ENCODE measurements at places on chromosomes 7 and 10.

- no peak for DNase-seq
Measured at GRCh38 chr10:59346321-59346720, 16.0 kb downstream of the FAM13C start.

DNA sequence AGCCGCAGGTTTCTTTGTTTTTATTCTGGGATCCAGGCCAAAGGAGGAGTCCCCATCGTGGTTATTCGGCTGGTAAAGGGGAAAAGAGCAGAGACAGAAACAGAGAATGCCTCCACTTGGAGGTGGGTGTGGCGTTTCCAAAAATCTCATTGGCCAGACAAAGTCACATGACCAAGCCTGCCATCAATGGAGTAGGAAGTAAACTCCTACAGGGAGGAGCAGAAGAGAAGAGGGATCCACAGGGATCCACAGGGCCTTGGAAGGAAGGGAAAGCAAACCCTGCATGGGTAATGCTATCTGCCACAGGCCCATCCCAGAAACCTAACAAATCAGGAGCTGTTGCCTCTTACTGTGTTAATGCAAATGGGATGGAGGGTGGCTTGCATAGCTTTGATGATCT lies 425.7 kb upstream of the GALNT17 start:
- DNase-seq, result no peak

- DNase-seq, result no peak
Measured at GRCh38 chr7:123398921-123399320, 135.5 kb downstream of the IQUB start.

DNA sequence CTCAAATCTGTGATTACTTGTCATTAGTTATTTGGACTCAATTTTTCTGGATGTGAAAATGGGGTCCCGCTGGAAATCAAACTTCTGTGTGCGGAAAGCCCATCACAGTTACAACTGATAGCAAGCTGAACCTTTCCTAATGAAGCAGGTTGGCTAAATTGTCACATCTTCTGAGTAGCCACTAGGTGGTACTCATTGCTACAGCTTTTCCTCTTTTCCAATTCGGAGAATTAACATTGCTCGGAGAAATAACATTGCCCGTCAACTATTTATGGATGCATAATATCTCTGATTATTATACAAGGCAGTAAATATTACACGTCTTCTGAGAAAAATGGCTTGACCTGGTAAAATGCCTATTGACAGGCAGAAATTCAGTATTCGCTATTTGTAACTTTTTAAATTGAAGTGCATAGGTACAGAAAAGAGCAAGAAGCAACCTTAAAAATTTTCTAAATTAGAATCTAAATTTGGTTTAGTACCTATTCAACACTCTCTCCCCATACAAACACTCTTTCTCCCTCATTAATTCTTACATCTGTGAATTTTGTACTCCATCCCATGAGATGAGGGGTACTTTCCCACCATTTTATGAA lies 17.3 kb upstream of the BLOC1S2 start:
- no peak for DNase-seq

- DNase-seq, result no peak
Measured at GRCh38 chr7:6172224-6172909, 100.1 kb downstream of the CYTH3 start.

DNA sequence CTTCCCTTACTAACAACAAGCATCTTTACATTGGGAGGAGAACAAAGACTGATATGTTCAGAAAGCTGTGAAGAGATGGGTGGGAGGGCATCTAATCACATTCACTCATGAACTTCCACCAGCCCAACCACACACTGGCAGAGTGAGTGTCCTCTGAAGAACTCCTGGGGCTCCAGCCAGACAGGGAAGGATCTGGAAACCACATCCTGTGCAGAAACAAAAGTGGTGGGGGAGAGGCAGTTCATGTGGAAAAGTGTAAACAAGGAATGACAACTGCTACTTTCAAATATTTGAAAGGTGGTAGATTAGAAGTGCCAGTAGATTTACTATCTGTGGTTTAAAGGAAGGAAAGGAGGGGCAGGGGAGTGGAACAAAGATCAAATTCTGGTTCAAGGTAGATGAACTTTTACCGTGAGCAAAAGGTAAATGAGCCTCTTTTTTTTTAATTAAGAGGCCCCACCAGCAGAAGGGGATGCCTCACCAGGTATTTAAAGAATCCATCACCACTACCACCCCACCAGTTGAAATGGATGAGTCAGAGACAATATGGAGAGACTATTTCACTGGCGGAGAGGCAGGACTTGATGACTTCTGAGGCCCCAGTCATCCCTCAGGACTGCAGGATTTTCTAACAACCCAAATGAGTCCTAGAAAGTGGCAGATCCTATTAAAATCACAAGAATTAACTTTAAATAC lies 34.5 kb downstream of the GOT1 start:
- DNase-seq, result no peak

DNA sequence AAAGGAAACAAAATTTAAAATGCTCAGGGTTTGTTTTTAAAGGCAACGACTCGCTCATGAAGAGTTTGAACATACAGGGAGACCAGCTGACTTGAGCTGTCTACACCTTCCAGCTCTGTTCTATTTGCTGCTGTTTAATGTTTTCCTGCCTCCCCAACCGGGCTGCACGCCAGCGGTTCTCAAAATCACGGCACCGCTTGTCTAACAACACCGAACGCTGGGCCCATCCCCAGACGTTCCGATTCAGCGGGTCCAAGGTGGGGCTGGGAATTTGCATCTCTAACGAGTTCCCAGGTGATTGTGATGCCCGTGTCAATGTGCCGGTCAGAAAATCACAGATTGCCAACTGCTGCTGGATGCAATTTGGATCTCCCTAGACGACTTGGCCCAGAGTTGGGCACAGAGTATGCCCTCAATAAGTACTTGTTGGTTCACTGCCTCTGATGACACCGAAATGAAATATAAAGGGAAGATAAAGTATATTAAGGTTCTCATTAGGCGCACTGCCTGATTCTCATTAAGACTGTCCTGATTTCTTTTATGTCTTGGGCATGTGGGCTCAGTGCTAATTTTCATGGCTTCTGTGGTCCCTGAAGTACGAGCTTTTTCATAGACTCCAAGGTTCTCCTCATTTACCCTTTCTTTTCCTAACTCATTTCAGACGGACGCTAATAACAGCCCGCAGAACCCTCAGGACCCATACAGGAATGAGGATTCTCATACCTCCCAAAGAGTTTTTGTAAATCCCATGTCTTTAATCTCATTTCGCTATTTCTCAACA lies 28.5 kb downstream of the CELF2 start:
- DNase-seq, result no peak

GRCh38 chr7:108719631-108720030 lies 150.0 kb downstream of the DNAJB9 start:
- no peak for DNase-seq

GRCh38 chr7:42137941-42138340 lies 99.1 kb downstream of the GLI3 start:
- no peak for DNase-seq

DNA sequence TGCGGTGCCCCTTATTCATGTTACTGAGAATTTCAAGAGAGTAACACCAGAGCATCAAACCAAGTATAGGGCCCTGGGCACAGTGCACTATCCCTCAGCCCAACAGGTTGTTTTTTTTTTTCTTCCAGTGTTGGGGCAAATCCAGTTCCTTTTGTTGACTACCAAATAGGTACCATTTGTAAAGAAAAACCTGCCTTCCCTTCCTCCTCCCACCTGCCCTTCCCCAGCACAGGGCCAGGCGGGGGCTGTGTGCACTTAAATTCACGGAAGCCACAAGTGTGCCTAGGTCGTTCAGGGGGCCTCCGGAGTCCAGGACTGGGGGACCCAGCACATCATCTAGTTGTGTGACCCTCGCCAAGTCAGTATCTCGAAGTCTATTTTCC lies 595 bp upstream of the SFXN4 start:
- no peak for DNase-seq

GRCh38 chr7:120799147-120799546 lies 58.8 kb downstream of the TSPAN12 start:
- DNase-seq, result no peak

DNA sequence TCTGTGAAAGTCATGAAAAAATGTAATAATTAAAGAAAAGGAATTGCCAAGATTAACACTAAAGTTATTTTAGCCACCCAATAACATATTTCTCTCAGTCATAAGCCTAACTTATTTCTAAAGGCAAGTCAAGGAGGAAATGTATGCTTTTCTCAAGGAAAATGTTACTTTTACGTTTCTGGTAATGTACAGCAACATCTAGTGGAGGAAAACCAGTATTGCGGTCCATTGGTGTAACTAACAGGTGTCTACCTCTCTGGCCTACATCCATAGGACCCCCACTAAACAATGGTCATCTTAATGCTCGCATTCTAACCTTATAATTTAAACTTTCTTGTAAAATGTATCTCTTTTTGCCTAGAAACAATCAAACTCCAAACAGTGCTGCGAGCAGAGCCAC lies 437.5 kb downstream of the KIF20B start:
- DNase-seq, result no peak

GRCh38 chr7:47254081-47254977 lies 327.6 kb downstream of the TNS3 start:
- peak; percentile 83 for DNase-seq

GRCh38 chr10:13113544-13113943 lies 13.6 kb downstream of the OPTN start:
- no peak for DNase-seq

GRCh38 chr7:41873741-41874140 lies 170.9 kb upstream of the INHBA start:
- DNase-seq, result no peak

DNA sequence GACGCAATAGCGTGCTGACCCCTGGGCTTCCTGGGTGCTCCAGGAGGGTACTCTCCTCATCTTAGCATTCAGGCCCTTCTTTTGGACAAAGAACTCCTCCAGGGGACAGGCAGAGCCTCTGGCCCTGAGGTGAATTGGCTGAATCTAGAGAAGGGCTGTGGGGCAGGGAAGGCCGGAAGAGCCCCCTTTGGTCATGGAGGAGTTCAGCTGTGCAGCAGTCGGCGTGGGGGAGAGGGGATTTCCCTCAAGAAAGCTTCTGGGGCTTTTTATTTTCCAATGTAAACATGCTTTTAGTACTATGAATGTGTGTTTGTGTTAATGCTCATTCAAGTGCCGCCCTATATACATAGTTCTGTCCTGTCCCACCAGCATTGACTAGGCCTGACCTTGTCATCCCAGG lies 38.8 kb downstream of the FIGNL1 start:
- no peak for DNase-seq

GRCh38 chr10:120770496-120770895 lies 80.7 kb upstream of the WDR11 start:
- no peak for DNase-seq

- no peak for DNase-seq
Measured at GRCh38 chr10:77741746-77742145, 104.1 kb upstream of the KCNMA1 start.

GRCh38 chr7:34928052-34928451 lies 109.2 kb downstream of the DPY19L1 start:
- DNase-seq, result no peak

DNA sequence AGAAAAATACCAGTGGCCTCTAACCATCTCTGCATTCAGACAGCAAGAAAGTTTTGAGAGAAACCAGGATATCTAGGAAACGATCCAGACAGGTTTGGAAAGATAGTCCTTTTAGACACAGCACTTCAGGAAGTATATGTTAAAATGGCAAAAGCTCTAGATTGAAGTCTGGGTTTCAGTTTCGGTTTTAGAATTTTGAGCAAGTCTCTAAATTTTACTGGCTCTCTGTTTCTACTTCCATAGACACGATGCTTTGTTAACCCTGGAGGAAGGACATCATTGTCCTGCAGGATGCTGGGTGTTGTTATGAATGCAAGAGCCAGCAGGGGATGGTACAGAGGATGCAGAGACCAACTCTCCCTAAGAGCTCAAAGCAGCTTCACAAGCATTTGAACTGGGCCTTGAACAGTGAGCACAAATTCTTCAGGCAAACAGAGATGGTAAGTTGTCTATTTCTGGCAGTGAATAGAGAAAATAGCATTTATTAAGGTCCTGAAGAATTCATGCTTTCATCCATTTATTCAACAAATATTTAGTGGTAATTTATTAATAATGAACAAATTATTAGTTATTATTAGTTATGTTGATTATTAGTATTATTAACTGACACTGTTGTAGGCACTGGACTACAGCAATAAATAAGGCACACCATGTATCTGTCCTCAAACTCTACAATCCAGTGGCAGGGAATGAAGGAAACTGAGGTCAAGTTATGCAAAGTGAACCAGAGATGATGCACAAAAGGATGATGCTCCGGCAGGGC lies 152.7 kb upstream of the NRP1 start:
- DNase-seq, result no peak

DNA sequence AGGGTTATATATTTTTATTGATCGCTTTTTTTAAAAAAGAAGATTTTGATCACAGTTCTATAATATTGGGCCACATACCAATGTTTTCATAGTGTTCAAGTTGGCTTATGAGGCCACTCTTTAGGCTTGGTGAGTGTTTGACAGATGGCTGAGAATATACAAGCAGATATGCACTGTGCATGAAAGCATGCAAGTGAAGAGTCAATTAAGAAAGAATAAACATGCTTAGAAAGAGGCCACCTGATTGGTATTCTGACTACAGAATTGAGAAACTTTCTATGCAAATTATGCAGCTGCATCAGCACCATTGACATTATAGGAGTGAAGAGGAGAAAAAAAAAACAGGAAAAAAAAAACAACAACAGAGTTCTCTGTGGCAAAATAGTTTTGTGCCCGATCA lies 39.9 kb downstream of the CABCOCO1 start:
- DNase-seq, result no peak

DNA sequence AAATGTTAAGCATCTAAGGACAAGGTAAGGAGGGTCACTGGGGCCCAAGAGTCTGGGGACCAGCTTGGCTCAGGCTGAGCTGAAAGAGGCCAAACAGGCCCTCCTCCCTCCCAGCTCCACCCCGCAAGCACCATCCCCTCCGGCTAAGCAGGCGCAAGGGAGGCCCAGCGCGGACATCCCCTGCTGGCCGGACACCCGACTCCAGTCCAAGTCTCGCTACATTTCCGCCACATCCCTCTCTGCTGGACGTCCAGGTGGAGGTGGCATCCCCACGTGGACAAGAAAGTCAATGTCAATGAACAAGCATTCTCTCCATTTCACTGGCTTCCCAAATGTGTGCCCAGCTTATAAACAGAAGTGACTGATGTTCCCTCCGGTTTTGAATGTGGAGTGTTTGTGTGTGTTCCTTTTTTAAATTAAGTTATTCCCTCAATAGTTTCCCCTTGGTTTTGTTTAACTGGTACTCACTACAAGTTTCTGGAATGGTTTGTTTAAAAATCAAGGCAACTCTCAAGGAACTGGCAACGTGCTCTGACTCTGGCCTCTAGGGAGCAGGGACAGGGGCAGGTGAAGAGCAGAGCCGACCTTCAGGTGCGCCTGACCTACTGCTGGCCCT lies 35.4 kb downstream of the PSAP start:
- DNase-seq, result no peak

GRCh38 chr7:158500651-158501052 lies 87.0 kb downstream of the PTPRN2 start:
- no peak for DNase-seq

- DNase-seq, result no peak
Measured at GRCh38 chr10:86410542-86411124, 44.0 kb upstream of the GRID1 start.

GRCh38 chr7:271266-272107 lies 18.5 kb upstream of the FOXL3 start:
- DNase-seq, result no peak

GRCh38 chr10:24370877-24371276 lies 161.9 kb downstream of the KIAA1217 start:
- no peak for DNase-seq
